ENCODE measurements at places on chromosomes 6 and 20.

GRCh38 chr20:50305636-50306477 is 115.2 kb downstream of the CEBPB start:
- DNase-seq = no peak

DNA sequence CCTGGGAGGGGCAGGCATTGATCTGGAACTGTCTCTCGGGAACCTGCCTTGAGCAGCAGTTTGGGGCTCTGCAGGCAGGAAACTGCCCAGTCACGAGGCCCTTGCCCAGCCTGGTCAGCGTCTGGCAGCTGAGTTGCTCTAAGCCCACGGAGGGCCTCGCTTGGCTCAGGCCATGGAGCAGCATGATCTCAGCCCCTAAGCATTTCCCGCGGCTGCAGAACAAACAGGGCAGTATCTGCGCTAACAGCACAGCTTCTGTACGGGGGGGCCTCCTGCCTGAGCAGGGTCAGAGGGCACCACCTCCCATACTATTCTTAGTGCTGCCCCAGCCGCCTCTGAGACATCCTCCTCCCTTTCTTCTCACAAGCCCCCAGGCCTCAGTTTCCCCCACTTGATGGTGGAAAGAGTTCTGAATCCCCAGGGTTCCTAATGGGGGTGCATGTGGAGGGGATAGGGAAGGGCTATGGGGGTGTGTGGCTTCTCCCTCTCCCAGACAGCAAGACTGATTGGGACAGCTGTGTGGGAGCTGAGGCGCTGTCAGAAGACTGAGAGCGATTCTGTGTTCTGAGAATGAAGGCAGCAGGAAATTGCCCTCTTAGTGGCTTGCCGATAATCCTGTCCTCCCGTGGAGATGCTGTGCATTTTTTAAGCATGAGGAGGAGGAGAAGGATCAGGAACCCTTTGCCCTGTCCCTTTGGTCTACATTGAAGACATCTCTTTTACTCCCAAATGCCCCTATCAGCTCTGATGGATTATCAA is 46.4 kb downstream of the MOCS1 start:
- DNase-seq = no peak

DNA sequence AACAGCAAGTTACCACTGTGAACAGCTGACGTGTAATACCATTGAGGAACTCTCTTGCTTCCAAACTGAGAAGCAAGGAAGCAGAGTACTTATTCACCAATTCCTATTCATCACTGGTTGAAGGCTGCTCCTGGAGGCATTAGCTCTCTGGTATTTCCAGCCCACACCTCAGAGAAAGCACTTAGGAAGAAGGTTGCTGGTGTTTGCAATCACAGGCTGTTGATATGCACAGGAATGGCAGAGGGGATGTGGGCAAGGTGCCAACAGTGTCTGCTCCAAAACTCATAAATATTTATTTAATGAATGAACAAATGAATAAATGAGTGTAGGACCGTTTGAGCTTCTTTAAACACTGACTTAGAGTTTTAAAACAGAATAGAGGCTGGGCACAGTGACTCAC is 6.9 kb upstream of the RRBP1 start:
- no peak for DNase-seq

DNA sequence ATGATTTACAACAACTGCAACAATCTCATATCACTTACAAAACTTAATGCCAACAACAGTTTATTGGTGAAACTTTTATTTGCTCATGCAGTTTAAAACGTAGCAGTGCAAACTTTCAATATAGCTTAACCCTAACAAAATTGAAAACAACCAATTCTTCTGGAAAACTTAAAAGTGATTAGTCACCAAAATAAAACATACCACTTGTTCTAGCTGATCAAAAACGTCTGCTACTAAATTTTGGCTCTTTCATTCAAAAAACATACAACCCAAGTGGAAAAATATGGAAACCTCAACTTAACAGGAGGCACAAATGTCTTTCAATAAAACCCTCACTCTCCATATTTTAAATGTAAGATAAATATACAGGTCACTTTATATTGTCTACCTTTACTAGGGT is 39.6 kb downstream of the COL12A1 start:
- DNase-seq = no peak

- DNase-seq = no peak
Observed at GRCh38 chr6:3664625-3665041, 86.9 kb downstream of the PXDC1 start.

- no peak for DNase-seq
Observed at GRCh38 chr6:107870381-107870780, 46.3 kb upstream of the SCML4 start.

- no peak for DNase-seq
Observed at GRCh38 chr20:34403908-34404307, 40.8 kb downstream of the ITCH start.

DNA sequence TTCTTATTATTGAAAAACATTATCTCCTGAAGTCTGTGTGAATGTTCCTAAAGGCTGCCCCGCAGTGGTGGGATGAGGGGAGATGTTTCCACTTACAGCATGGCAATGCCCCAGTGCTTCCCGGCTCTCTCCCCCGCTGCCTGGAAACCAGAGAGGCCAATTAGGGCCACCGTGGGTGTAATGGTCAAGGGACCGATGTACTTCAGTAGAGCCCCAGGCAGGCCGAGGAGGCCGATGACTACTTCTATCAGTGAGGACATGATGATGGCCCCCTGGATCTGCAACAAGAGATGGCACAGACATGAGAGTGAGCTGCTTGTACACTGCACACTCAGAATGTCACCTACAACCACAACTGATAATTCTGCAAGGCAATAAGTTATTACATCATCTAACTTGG is 117.8 kb downstream of the SLC23A2 start:
- DNase-seq = no peak

GRCh38 chr20:2282181-2282580 is 13.6 kb upstream of the TGM3 start:
- DNase-seq = no peak

DNA sequence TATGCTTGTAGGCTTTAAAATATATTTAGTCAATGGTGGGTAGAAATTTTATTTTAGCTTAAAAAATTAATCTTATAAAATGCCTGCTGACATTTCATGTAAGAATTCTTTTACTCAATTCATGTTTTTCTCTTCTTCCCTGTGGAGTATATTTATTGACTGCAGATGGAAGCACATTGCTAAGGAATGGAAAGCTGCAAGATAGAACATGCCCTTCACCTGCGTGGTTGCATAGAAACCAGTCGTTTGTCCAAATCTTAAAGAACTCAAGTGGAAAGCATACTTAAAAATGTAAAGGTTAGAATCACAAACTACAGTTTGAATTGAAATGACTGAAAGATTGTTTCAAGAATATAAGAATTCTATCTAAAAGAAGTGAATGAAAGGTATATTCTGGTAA is 30.7 kb downstream of the C6orf163 start:
- no peak for DNase-seq

- DNase-seq = no peak
Observed at GRCh38 chr20:6265204-6265904, 142.5 kb upstream of the FERMT1 start.

GRCh38 chr20:44839481-44839880 is 29.1 kb upstream of the RIMS4 start:
- DNase-seq = no peak

DNA sequence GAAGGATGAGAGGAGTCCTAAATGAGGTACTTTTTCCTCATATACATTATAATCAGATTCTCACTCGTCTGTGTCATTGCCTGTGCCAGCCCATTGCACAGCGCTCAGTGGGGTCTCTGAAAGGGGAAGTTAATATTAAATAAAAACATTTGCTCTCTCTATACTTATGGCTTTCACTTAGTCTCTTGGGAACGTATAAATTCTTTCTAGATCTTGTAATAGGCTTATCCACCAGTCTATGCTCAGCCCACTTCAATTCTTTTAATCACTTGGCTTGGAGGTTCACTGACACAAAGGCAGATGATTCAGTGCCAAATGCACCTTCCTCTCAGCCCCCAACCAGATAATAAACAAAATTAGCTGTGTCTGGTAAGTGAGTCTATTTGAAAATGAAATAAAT is 164.3 kb upstream of the OGFRL1 start:
- DNase-seq = no peak

DNA sequence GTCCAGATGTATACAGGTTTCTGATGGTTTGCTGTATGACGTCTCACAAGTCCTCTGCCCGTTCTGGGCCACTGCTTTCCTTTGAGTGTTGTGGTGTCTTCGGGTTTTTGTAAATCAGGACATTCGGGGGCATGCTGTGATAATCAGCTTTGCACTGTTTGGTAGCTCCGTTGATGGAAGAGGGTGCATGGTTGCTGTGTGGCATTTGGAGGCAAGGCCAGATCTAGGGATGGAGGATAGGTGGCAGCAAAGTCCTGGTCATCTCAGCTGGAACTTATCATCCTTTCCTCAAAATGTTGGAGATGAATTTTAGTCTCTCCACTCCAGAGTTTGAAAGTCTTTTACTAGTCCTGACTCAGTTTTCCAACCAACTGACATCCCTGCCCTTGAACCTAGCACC is 91.0 kb downstream of the SCP2D1 start:
- no peak for DNase-seq

- no peak for DNase-seq
Observed at GRCh38 chr6:155069543-155069942, 74.4 kb downstream of the TIAM2 start.

DNA sequence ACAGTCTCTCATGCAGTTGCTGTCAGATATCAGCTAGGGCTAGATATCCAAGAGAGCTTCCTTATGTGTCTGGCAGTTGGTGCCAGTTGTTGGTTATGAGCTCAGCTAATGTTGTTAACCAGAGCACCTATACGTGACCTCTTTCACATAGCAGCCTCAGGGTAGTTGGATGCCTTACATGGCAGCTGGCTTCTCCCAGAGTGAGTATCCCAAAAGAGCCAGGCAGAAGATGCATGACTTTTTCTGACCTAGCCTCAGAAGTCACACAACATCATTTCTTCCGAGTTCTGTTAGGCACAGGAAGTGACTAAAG is 175.7 kb downstream of the VEGFA start:
- DNase-seq = no peak
